H1 (cell line): ENCODE measurements at places on chromosomes 1 and 21. TPM values are rescaled to one million over a fixed set of nuclear protein-coding genes. Genes with fewer than 3 reads are reported as not detected.

DNA sequence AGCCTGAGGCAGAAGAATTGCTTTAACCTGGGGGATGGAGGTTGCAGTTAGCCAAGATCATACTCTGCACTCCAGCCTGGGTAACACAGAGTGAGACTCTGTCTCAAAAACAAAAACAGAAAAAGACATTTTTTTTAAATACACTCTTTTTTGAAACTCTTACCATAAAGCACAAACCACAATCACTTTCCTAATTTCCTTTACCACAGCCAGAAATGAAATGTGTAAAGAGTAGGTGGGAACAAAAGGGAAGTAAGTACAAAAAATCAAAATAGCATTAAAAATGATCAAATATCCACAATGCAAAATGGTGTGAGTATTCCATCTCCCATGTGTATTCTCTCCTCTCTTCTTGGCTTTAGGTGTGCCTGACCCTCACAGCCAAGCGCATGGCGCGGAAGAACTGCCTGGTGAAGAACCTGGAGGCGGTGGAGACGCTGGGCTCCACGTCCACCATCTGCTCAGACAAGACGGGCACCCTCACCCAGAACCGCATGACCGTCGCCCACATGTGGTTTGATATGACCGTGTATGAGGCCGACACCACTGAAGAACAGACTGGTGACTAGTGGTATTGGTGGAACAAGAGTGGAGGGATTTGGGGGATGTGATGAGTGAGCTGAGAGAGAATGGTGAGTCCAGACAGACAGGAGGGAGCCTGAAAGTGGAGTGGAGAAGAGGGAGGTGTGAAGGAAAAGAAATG lies 14.9 kb downstream of the ATP1A4 start:
- DNase-seq: no peak

DNA sequence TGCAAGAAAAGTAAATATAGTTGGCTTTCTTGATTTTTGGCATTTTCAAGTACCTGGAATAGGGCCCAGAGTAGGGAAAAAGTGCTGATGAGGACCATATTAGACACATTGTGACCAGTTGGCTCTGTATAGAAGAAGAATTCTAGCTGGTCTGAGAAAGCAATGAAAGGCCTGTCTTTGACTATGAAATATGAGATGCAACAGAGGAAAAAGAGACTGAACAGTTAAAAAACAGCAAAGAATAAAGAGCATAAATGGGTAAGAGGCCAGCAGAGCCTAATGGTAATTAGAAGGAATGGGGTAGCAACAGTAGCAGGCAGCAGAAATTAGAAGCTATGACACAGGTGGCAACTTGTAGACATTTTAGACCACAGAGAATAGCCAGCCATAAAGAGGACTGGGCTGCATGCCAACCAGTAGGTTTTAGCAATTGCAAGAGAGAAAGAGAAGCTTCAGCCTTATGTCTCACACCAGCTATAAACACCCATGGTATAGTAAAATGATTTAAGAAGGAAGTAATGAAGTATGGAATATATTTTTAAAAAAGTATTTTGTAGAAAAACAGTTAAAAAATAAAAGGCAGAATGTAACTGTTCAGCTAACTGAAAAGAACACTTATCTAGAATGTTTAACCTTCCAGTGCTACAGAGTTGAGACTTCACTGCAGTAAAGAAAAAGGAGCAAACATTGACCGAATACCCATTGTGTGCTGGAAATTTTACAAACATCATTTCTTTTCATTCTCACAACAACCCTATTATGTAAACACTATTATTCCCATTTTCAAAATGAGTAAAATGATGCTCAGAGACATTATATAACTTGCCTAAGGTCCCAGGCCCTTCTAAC lies 114.1 kb downstream of the LHX4 start:
- DNase-seq: no peak

- no peak for DNase-seq
These were observed 19.4 kb downstream of the KRTAP10-1 start for GRCh38 chr21:44520326-44521300.

DNA sequence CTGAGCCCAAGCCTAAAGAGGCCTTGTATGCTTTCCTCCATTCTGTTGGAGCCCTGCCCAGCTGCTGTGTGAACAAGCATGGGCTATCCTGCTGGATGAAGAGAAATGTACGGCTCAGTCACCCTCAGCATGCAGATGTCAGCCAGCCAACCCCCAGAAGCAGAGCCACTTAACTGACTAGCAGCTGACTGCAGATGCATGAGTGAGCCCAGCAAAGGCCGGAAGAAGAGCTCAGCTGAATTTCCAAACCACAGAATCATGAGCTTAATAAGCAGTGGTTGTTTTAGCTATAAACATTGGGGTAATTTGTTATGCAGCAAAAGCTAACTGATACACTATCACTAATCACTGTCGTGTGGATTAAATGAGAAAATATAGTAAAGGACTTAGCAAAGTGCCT lies 39.0 kb downstream of the FOXO6 start:
- DNase-seq: no peak

DNA sequence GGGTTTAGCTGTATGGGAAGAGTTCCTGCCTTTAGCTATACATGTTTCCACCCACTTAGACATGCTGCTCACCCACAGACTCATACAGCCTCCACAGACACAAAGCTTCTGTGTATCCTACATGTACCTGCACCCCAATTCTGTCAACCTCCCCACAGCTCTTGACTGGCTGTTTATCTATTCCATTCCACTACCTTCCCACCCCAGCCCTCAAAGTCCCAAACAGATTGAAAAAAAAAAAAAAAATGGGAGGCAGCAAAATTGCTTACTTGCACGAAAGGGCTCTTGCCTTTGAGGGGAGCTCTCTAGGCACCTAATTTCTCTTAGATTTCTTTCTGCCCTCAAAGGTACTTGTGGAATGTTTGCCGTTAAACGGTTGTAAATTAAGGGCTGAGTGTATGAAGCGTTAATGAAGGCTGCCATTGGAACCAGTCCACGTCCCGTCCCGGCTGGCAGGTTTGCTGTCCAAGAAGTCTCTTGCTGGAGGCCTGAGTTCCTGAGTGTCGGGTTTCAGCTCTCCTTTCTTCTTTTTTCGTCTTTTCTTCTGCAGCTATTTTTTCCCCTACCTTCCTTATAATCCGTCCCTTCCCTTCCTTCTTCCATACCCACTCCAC lies 43.6 kb downstream of the PBX1 start:
- peak; percentile 49 for DNase-seq

GRCh38 chr1:65924471-65924870 lies 131.8 kb downstream of the PDE4B start:
- no peak for DNase-seq

GRCh38 chr1:34876406-34876805 lies 16.9 kb upstream of the SMIM12 start:
- DNase-seq: no peak

DNA sequence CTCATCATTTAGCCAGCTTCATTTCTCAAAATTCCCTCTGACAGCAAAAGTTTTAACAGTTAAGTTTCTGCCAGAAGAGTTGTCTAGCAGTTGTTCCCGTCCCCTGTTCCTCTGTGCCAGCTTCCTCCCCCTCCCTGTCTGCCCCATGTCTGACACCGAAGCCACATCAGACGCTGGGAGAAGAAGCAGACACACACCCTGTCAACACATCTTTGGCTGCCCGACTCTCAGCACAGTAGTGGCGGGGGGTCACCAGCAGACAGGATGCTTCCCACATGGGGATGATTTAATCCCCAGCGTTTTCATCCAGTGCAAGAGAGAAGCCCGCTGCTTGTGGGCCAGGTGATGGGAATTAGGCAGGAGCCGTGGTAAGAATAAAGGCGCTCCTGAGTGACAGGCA lies 379.4 kb upstream of the RUNX1 start:
- DNase-seq: no peak

DNA sequence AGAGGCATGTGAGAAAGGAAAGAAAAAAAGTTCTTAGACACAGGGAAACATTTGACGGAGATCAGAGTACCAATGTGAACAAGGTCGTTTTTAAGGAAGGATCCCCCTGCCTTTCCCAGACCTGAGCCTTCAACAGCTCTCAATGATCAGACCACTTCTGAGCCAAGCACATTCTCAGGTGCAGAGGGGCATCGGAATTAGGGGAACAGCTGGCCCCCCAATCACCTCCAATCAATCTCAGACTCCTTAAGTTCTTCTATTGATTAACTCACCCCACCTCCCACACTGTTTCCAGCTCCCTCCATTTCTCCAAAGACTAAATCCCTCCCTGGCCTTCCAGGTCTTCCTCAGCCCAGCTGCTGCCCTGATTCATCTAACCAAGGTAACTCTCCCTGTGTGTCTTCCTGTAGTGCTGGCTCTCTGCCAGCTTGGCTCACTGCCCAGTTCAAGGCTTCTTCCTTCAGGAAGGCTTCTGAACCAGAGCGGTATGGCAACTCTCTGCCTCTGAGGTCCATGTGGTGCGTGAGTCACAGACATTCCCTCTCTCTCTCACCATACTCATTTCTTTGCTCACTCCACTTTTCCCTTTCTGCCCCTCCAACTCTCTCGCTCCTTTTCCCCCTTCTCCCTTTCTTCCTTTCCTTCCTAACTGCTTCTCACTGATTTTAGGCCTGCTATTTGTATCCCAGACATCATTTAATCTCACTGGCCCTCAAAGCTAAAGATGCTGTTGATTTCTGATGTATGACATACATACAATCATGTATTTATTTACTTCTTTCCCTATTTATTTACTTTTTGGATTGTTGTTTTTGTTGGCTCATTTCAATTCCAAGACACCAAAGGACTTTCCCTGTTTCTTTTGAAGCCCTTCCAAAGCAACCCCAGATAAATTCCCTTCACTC lies 18.1 kb downstream of the CFAP45 start:
- DNase-seq: no peak

DNA sequence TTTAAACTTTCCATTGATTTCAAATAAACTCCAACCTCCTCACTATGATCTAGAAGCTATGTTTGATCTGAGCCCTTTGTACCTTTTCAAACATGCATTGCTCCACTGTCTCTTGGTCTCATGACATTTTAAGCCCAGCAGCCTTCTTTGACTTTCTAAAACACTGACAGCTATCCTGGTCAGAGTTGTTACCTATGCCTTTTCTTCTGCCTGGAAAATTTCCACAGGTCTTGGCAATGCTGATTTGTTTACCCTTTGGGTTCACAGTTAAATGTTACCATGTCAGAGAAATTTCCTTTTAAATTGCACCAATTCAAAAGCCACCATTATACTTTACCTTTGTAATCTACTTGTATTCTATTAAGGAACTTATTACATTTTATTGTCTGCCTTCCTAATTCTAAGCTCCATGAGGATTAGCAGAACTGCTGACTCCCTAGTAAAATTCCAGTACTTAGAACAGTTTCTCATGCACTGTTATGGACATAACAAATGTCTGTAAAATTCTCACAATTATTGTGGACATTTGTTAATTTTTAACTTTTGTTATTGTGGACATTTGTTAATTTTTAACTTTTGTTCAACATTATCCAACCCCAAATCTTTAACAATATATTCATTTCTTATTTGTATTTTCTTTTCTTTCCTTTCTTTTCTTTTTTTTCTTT lies 1064.4 kb downstream of the NCAM2 start:
- no peak for DNase-seq

- no peak for DNase-seq
These were observed 18.8 kb downstream of the TMPRSS15 start for GRCh38 chr21:18384771-18385170.

- DNase-seq: no peak
These were observed 16.5 kb downstream of the DMRTB1 start for GRCh38 chr1:53475664-53476063.

DNA sequence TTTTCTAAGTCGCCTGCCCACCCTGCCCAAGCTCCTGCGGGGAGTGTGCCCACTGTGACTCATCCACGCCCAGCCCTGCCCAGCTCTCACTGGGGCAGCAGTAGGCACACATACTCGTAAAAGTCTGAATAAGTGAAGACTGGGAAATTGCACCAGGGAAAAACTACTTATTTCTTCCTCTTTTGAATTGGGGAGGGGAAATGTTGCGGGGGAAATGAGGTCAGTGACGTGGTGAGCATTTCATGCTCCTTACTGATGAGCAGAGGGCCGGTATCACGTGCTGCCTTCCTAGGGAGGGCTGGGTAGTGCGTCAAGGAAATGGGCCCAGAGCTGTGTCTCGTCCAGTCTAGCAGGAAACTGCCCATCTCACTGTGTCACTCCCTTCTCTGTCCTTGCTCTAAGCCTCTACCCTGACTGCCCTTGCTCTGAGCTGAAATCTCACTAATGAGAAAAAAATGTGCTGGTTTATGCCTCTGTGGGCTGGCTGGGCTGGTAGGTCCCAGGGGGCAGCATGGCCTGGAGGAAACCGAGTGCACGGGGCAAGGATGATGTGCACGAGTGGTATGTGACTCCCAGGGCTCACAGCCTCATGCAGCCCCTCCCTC lies 13.5 kb upstream of the TNFRSF1B start:
- no peak for DNase-seq

GRCh38 chr1:62809788-62810187 lies 25.9 kb downstream of the ATG4C start:
- no peak for DNase-seq

GRCh38 chr1:48645883-48646282 lies 130.8 kb downstream of the BEND5 start:
- no peak for DNase-seq

- DNase-seq: no peak
These were observed 42.7 kb upstream of the LIN9 start for GRCh38 chr1:226351709-226352108.

DNA sequence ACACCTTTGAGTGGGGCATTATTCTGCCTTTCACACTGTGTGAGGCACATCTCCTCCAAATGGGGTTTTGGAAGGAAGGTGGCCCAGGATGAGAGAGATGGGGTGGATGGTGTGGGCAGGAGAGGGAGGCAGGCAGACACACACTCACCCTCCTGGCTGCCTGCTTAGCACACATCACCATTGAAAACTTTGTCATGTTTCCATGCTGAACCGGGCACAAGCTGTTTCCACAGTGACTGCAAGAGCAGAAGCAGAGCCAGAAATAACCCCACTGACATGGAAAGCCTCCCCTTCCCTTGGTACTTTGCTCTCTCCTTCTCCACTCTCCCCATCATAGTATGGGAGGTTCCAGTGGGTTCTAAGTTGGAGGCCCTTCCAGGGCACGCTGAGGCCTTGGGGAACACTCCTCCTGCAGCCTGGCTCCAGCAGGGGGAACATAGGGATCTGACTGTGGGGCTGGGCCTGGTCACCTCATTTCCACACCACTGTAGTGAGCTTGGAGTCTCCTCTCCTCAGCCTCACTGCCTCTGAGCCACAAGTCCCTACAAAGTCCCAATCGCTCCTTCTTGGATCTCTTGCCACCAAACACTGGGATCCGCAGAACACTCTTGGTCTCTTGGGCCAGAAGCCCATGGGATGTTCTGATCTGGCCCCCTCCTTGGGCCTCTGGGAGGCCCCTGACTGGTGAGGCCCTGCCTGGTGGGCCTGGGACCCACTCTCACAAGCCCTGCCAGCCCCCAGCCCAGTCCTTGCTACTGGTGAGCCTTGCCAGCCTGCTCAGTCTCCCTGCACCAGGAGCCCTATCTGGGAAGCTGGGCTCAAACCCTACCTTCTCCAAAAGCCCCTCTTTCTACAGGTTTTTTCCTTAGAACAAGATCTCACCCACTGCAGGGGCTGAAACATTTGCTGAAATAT lies 163.0 kb upstream of the EDN2 start:
- no peak for DNase-seq

AGT gene
- total RNA-seq: not detected in 2 replicates

APCS gene
- total RNA-seq: not detected in 2 replicates

TAL1 gene
- 0.15 TPM in 1 of 2 replicates, not detected in the other for total RNA-seq

FCRL4 gene
- total RNA-seq: not detected in 2 replicates

MLLT11 gene
- total RNA-seq: 18.1 and 19.2 TPM in 2 replicates

TDRKH gene
- total RNA-seq: 23.8 and 26.1 TPM in 2 replicates

RAD54L gene
- 47.9 and 50.3 TPM in 2 replicates for total RNA-seq

ISG15 gene
- total RNA-seq: 27.7 and 29.3 TPM in 2 replicates

TINAGL1 gene
- 9.7 and 11.2 TPM in 2 replicates for total RNA-seq

CLCA1 gene
- not detected in 2 replicates for total RNA-seq

SPRR2F gene
- total RNA-seq: 1.0 and 1.1 TPM in 2 replicates

SDHC gene
- total RNA-seq: 216 and 224 TPM in 2 replicates
